Activated CD4-positive, alpha-beta T cell treated with anti-CD3 and anti-CD28 coated beads for 48 hours (primary cell): ENCODE measurements at places on chromosomes 16 and 17.
A peak's percentile ranks its signal among the peaks of the same experiment; 100 is the strongest.

DNA sequence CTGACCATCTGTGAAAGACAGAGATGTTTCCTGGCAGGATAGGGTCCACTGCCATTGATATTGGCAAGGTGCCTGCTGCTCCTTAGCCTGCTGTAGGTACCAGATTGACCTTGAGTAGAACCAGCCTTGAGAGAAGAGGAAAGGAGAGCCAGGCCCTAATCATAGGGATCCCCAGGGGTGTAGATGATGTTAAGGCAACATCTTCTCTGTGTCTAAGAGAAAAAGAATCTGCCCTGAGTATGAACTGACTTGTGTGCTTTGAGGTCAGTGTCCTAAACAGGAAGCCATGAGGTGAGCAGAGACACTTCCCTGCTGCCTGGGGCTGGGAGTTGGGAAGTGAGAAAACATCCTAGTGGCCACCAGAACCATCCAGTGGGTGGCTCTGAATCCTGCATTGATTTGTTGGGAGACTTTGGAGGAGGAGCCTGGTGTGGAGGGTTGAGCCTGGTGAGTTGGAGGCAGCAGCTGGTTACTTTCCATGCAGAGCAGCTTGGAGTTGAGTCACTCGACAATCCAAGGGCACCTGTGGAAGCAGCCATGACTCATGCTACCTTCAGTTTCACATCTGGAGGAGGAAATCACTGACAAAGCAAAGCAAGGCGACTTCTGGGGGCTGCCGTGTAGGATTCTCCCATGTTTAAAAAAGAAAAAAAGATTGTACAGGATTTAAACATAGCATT is 47.8 kb downstream of the BMERB1 start:
- DNase-seq: peak; percentile 76

DNA sequence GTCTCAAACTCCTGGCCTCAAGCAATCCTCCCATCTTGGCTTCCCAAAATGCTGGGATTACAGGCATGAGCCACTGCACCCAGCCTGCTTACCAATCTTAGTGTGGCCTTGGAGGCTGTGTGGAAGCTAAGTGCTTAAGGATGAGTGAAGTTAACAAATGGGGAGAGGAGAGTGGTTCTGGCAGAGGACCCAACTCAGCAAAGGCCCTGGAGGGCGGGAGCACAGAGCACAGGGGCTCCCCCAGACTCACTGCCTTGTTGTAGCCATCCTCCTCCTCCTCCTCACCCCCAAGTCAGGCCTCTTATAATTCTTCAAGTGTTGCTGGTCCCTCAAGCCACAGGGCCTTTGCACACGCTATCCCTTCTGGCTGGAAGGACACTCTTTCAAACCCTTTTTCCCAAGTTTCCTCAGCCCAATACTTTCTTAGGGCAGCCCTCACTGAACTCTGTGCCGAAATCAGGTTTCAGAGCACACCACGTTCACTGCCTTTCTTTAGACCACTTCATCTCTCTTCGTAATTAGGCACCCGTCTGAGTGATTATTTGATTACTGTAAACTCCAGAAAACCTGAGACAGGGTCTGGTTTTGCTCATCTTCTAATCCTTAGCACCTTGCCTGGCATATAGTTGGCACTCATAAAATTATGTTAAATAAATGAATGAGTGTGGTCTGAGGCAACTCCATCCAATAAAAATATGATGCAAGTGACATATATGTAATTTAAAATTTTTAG is 23.4 kb downstream of the NGFR start:
- no peak for DNase-seq

DNA sequence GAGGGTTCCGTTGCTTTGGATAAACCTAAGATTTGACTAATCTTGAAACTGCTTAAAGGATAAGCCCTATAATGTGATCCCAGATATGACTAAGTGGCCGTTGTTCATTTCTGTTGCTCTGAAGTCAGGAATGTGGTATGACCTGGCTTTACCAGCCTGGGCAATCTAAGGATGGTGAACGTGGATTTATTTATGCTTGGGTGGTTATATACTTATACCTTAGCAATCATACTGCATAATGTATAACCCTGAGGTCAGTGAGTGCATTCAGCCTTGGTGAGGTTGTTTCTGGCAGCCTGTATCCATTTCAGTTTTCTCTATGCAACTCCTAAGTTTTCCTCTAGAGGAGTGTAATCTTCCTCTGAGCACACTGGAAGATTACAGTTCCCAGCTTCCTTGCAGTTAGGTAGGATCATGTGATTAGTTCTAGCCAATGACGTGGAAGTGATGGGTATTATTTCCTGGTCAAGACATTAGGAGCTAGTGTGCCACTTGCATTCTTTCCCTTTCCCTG is 41.9 kb downstream of the FTO start:
- no peak for DNase-seq

DNA sequence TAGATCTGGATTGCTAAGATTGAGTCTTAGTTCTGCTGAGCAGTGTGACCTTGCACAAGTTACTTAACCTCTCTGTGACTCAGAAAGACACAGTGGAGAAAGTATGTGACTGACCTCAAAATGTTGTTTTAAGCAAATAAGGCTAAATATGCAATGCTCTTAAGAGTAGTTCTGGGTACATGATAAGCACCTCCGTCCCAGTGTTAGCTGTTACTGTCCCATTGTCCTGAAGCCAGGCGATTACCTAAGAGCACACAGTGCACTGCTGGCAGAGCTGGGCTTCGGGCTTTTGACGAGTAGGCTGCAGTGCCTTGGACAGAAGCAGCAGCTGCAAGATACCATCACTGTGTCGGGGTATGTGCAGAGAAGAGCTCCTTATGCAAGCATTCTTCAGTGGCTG is 32.7 kb upstream of the FOXF1 start:
- DNase-seq: no peak

- DNase-seq: no peak
These were observed 8.8 kb downstream of the ADAT1 start for GRCh38 chr16:75614066-75614897.

- DNase-seq: no peak
These were observed 135.2 kb downstream of the FTO start for GRCh38 chr16:53839150-53839549.

DNA sequence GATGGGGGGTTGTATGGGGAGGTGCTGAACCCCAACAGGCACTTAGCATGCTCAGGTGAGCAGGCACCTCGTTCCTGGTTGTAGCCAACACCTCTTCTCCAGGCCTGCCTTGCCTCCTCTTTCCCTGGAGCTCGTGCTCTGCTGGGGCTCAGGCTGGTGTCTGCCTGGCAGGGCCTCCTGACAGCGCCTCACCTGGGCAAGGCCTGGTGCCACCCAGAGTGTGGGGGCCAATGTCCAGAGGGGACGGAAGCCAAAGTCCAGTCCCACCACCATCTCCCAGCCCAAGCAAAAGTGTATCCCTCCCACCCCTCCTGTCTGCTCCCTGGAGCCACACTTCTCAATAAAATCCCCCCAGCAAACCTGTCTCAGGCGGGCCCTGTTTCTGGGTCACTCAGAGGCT is 304.2 kb upstream of the TNRC6C start:
- no peak for DNase-seq

DNA sequence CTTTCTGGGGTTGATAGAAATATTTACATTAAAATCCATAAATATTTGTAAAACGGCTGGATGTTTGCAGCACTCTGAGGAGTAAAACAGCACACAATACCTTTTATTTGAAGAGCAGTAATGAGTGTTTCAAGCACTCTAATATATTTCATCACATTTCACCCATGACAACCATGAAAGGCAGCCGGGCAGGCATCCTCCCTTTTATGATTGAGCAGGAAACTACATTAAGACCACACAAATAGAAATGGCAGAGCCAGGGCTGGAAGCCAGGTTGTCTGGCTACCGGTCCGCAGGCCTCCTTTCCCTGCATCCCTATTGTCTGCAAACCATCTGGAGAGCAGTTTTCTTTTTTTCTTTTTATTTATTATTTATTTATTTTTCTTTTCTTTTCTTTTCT is 23.1 kb upstream of the GPRC5C start:
- no peak for DNase-seq

GRCh38 chr17:34371405-34372100 is 8.5 kb upstream of the CCL1 start:
- DNase-seq: no peak

- DNase-seq: no peak
These were observed 456.9 kb downstream of the TOX3 start for GRCh38 chr16:52090080-52090479.

DNA sequence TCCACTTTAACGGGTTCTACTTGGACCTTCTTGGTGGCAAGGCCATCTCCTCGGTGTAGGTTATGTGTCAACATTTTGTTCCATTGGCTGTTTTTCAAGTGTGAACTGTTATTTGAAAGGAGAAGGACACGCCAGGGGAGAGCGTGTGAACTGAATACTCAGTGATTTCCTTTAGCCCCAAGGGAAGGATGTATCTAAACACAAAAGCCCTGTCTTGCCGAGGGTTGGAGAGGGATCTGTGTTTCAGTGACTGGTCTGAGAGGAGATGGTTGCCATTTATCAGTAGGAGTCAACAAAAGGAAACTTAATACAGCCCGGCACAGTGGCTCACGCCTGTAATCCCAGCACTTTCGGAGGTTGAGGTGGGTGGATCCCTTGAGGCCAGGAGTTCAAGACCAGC is 50.0 kb downstream of the USP10 start:
- no peak for DNase-seq

DNA sequence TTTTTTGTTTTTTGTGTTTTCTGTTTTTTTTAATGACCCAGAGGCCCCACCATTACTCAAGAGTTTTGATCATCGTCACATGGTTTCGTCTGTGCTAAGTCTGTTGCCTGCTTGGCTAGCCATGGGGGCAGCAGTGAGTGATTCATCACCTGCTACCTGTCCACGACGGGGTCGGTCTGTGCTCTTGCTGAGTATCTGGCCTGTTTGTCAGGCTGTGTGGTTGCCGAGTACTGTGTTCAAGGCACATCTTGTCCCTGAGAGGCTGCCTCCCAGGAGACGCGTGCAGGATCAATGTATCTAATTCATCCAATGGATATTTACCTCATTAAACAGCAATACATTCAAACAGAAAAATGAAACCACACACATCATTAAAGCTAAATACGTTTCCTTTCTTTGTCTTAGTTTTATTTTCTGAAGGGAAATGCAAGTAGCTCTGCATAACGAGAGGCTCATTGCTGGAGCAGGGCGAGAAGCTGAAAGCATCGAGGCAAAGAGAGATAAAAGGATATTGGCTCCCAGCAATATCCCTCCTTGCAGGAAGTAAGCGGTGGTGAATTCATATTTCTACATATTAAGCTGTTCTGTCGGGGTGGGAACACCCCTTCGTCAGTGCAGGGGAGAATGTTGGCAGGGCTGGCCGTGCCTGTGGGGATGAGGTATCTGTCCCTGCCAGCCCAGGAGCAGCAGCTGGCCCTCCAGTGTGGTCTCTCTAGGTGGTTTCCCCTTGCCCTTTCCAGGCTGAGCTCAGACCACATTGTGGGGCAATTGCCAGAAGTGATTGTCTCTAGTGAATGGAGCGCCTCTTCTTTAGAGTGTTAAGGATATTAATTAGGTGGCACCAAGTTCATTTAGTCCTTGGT is 166.2 kb upstream of the ASIC2 start:
- no peak for DNase-seq

DNA sequence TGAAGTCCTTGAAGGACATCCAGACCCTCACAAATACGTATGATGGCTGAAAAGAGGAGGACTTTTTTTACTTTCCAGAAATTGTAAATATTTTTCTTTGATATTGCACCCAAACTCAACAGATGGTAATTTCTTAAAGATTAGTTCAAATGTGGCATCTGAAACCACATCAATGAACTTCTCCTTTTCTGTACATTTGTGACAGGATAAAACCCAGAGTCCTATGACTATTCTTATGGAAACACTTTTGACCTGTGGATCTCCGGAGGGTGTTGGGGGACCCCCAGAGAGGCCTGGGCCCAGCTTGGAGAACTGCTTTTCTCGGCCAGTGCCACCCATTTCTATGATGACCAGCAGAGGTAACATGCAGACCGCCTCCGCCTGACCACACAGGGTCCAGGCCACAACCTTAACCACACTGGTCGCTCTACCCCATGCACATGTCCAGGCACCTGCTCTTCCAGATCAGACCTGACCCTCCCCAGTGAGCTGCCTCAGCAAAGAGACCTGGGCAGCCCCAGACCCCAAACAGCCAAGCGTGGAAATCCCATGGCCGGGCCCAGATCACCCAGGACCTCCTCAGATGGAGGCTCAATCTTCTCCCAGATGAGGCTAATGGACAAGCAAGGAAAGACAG is 22.7 kb downstream of the RPH3AL start:
- no peak for DNase-seq

GRCh38 chr16:23121024-23121423 is 28.2 kb downstream of the USP31 start:
- DNase-seq: no peak

- no peak for DNase-seq
These were observed 266.2 kb upstream of the FOXF1 start for GRCh38 chr16:86244158-86244557.

GRCh38 chr16:4790871-4791270 is 2.7 kb upstream of the SEPTIN12 start:
- DNase-seq: no peak

DNA sequence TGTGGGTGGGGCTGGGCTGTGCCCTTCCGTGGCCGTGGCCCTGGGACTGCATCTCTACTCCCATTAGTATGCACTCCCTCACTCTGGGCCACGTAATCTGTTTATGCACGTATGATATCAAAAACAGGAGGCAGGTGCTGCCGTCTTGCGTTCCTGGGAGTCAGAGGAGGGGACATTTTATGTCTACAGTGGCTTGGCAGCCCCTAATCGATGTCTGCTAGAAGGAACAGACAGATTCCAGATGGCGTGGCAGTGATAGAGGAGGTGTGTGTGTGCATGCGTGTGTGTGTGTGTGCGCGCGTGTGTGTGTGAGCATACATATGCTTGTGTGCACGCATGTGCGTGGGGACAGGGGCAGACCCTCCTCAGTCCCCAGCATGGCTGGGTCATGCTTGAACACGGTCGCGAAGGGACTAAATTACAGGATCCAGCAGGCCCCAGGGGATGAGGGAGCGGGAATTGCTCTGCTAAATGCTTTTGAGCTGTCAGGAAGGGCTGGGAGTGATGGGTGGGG is 44.7 kb downstream of the SREBF1 start:
- no peak for DNase-seq

DNA sequence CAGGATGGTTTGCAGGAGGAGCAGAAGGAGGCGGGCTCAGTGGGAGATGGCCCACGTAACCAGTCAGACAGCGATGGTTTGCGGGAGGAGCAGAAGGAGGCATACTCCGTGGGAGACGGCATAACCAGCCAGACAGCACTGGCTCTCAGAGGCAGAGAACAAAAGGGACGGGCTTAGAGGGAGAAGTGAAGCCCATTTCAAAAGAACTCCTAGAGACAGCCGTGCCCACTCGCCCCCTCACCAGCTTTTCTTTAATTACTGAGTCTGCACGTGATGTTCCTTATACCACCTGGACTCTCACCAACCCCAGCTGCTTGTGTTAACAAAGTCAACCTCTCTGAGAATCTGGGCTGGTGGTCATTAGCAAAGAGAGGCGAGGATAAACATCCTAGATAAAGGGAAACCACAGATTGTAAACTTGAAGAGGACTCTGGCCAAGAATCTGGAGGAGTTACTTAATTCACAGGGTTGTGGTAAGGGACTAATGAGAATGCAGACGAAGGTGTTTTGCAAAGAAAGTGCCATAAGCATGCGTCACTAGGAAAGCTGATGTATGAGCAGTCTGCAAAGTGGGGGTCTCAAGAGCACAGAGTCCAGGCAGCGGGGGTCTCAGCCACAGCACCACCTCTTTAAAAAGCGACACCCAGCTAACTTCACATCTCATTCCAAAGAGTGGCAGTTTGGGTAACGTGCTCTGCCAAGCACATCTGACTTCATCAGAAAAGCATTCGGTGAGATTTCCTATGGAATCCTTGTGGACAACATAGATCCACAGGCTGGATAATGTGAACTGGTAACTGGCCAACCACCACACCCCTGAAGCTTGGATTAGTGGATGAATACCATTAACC is 51.7 kb downstream of the NXN start:
- DNase-seq: no peak

- no peak for DNase-seq
These were observed 216.4 kb downstream of the KATNIP start for GRCh38 chr16:27766236-27766925.
